ENCODE measurements at places on chromosomes 16 and 17.

DNA sequence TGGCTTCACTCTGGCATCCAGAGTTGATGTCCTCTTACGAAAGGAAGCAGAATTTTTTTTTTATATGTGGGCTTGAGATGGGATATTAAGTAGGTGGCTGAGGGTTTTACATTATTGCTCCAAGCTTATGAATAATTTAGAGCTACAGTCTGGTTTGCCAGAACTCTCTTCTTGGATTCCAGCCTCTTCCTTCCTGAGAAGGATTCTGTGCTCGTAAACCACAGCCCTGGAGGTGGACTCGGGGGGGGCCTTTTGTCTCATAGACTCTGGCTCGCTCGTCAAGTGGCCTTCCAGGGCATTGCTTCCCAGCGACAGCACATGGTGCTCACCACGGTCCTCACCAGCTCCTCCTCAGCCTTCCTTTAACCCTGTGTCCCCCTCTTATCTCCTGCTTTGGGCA, 43.2 kb downstream of the TMEM11 start:
- DNase-seq = no peak

GRCh38 chr17:50708050-50709000, 611 bp upstream of the ANKRD40 start:
- no peak for DNase-seq

GRCh38 chr17:41211845-41212466, 14.5 kb upstream of the KRTAP9-2 start:
- DNase-seq = no peak

- DNase-seq = no peak
Measured at GRCh38 chr16:21574372-21574771, 25.0 kb upstream of the METTL9 start.

- DNase-seq = peak; percentile 12
Measured at GRCh38 chr16:69494991-69495392, 70.6 kb downstream of the CYB5B start.

GRCh38 chr16:87996962-87997880, 46.0 kb downstream of the BANP start:
- no peak for DNase-seq

DNA sequence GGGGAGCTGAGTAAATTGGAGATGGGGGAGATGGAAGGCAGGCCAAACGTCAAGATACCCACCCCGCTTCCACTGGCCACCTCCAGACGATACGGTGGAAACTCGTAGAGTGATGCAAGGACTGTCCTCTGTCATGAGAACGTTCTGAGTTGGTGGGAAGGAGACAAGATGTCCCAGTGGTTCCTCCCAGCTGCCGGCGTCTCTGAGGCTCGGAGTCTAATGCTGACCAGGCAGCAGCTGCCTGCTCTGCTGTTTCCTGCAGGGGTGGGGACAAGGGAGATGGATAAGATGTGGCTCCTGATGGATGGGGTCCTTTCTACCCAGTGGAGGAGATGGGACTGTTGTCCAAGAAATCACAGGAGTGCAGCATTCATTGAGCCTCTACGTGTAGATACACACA, 28.2 kb upstream of the C1QL1 start:
- DNase-seq = no peak

- DNase-seq = no peak
Measured at GRCh38 chr17:2391597-2392251, 9.1 kb downstream of the MNT start.

DNA sequence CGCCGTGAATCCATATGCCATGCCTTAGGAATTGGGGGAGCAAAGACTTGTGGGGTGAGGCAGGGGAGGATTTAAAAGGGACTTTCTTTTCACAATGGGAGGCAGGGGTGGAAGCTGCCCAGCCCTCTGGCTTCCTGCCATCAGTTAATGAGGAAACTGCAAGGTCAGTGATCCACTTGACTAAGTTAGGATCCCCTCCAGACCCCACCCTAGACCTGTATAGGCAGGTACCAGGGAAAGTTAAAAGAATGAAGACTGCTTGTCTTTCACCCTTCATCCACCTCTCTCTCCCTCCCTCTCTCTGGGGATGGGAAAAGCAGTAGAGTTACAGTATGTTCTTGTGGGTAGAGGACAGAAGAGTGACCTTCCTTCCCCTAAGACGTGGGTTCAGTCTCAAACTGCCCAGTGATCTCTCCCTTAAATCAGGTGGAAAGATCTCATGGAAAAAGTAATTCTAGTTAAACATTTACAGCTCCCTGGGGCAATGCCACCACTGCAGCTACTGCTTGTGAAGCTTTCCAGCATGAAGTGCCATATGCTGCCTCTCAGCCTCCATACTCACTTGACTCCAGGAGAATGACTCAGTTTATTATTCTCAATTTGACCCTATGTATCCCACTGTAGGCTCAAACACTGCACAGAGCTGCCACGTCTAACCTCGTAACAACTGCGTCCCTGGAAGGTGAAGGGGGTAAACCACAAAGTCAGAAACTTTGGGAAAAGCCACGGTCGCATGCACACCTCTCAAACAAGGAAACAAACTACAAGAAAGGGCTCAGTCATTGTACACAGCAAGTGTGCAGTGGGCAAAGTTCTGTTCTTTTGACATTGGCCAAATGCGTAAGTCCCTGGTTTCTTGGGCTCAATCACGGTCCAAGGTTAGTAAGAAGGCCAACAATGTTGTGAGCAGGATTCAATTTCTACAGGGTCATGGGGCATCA, 1.2 kb downstream of the COA3 start:
- no peak for DNase-seq

DNA sequence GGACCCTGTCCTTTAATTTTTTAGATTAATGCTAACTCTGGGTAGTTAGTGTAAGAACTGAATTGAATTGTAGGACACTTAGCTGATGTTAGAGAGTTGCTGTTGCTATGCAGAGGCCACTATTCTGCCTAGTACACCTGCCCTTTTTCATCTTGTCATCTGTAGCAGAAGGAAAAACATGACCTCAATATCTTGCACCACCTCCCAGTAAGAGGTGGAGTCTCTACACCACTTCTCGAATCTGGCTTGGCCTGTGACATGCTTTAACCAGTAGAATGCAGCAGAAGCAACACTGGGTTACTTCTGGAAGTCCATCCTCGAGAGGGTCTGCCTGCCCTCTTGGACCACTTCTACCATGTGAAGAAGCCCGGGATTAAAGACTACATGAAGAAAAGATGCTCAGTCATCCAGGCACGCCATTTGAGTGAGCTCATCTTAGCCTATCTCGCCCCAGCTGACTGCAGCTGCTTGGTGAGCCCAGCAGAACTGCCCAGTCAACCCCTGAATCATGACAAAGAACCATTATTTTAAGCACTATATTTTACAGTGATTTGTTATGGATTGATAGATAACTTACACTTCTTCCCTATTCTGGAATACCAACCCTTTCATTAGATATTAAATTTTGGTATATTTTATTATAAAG, 153.5 kb downstream of the MYO1D start:
- no peak for DNase-seq

DNA sequence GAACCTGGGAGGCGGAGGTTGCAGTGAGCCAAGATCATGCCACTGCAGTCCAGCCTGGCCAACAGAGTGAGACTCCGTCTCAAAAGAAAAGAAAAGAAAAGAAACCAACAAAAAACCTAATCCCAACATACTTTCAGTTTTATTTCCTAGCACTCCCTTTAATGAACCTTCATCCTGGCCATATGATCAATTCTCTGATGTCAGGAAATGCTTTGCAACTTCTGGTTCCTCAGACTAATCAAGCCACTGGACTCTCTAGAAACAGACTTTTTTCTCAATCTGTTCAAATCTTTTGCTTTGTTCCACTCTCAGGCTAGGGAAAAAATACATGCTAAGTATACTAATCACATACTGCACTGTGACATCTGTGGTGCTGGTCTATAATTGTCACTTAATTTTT, 13.4 kb upstream of the PSMC3IP start:
- DNase-seq = no peak

DNA sequence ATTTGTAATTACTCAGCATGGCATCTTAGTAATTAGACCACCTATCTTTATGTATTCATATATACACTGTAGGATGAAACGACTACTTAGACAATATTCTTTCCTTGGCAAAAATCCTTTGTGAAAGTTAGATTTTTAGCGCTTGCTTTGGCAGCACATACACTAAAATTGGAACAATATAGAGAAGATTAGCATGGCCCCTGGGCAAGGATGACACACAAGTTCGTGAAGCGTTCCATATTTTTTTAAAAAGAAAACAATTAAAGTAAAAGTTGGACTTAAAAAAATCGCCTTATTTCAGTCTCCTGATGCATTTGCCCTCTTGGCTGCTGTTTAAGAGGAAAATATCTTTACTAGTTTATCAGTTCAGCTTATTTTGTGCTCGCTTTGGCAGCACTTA, 10.5 kb downstream of the IGSF6 start:
- no peak for DNase-seq

- DNase-seq = no peak
Measured at GRCh38 chr16:31513126-31513525, 4.9 kb upstream of the RUSF1 start.

DNA sequence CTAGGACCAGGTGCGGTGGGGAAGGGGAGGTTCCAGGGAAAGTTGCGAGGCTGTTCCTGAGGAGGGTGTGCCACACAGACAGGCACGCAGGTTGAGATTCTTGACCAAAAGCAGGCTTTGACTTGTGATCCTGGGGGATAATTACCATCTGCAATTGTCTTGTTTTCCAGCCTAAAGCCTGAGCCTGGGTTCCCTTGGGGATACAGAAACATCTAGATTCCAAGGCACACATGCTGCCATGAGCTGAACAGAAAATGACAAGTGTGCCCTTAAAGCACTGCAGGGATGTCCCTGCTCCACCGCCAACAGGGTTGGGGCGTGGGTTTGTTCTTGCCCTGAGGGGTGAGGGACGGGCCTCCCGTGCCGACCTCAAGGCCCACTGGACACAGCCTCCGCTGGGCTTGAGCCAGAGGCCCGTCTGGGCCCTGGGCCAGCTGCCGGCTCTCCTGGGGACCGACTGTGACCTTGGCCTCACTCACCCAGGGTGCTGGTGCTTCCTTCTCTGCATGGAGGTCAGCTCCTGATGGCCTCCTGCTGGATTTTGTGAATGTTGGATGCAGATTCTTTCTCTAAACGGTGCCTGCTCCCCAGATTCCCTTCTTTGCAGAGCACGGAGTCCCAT, 14.0 kb downstream of the CA5A start:
- no peak for DNase-seq

- DNase-seq = no peak
Measured at GRCh38 chr17:82332669-82333278, 792 bp downstream of the SECTM1 start.

- DNase-seq = no peak
Measured at GRCh38 chr17:6099492-6099891, 29.3 kb downstream of the WSCD1 start.

DNA sequence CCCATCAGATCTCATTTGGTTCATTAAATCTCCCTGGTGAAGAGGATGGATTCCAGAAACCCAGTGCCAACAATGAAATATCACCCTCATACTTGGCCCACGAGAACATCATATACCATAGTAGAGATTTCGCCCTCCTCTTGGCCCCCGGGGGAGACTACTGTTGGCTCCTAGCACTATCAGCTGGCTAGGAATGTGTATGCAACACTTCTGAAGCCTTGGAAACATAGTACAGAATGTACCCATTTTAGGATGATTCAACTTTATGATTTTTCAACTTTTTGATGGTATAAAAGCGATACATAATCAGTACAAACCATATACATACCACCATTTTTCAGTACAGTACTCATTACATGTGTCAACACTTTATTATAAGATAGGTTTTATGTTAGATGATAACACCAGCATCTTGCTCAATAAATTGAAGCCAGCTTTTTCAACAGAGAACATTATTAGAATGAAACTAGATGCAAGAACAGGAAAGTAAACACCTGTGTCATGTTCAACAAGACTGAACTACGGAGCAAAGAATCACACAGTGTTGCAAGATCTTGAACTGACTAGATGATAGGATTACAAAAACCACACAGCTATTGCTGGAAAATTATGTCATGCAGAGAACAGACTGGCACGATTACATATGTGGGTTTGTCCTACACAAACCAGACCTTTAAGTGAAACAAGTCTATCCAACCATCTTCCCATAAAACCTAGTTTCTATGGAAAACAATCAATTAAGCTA, 17.2 kb downstream of the RSL1D1 start:
- DNase-seq = no peak

DNA sequence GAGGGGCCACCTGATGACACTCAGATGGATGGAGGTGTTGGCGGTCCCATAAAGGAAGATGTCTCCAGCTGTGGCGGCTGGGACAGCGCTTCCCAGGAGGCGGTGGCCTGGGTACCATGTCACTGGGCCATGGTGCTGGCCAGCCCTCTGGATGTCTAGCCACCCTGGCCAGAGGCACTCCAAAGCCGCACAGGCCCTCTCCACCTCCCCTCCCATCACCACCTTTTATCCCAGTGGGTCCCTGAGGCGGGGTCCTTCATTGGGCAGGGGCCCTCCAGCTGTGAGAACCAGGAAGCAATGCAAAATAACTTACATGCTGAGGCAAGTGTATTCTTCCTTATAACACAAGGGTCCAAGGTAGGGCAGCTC, 23.1 kb downstream of the RAB11FIP4 start:
- DNase-seq = no peak

DNA sequence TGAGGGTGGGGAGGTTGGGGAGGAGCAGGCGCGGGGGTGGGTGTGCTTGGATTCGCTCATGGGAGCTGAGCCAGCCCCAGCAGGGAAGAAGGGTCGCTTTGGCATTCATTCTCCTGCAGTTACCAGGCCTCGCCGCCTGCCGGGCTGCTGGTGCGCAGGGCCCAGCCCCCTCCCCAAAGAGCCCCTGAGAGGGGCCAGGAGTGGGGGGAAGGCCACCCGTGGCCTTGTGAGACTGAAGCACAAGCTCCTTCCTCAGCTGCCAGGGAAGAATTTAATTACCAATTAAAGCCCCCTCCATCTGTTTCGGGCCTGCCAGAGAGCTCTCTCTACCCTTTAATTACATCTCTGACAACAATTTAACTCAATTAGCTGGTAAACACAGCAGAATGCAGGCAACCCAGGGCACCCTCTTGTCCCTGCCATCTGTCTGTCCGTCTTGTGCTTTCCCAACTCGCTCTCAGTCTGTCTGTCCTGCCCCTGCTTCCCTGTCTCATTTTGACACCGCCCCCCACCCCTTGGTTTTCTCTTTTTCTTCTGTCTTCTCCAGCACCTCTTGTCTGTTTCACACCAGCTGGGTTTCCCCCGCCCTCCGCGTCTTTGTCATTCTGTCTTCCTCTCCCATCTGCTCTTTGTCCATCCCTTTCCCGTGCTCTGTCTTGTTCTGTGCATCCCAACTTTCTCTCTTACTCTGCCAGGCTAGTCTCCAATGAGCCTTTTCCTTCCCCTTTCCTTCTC, 32.7 kb downstream of the CDK5RAP3 start:
- DNase-seq = no peak

GRCh38 chr16:85754413-85754812, 3.5 kb upstream of the C16orf74 start:
- DNase-seq = no peak

- DNase-seq = no peak
Measured at GRCh38 chr17:68776451-68776850, 175.3 kb upstream of the FAM20A start.

All from stimulated activated CD4-positive, alpha-beta T cell treated with anti-CD3 and anti-CD28 coated beads, Interleukin-2, amount 100 ng/mL, for 4 hours (primary cell).